ENCODE measurements at places on chromosomes 16 and 17.

GRCh38 chr17:74194682-74195081 lies 8.8 kb upstream of the RPL38 start:
- no peak for DNase-seq

DNA sequence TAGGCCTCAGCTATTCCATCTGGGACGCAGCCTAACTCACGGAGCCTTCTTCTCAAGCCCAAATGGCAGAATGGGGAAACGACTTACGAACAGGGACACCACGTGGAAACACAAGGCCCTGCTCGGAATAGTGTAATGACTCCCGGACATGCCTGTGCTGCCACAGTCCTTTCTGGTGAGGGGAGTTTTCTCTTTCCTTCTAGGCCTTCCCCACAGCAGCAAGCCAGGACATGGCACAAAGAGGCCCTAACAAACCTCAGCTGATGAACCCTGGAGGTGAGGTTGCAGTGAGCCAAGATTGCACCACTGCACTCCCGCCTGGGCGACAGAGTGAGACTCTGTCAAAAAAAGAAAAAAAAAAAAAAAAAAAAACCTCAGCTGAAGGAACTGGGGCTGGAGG lies 15.3 kb downstream of the ZBTB4 start:
- DNase-seq = no peak

DNA sequence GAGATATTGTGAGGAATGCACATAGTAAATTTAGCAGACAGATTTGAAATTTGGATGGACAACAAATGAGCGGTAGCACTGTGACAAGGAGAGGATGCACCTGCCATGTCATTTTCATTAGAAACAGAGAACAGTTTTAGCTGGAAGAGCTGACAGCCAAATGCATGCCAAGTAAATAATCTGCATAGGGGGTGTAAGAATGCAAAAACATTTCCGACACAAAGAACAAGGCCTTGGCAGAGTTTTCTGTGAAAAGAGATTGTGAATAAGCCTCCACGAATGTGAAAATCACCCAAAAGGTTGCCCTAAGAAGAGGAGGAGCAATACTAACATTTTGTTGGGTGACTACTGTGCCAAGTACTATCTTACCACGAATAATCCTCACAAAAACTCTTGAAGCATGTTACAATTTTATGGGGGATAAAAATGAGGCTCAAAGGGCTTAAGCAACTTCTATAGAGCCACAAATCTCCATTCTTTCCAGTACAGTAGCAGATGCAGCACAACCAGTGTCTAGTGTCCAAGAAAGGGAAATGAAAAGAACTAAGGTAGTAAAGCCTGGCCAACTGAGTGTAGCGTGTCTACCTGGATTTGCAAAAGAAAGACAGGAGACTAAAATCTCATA lies 28.3 kb downstream of the TMEM100 start:
- DNase-seq = no peak

GRCh38 chr17:73311781-73312641 lies at the start of gene CDC42EP4:
Gene CDC42EP4, minus strand, starts transcription at chr17:73312001. Its CDS starts 25,501 bp downstream, at chr17:73286500.
- no peak for DNase-seq

- DNase-seq = no peak
Measured at GRCh38 chr16:16191493-16192167, 31.7 kb downstream of the ABCC6 start.

DNA sequence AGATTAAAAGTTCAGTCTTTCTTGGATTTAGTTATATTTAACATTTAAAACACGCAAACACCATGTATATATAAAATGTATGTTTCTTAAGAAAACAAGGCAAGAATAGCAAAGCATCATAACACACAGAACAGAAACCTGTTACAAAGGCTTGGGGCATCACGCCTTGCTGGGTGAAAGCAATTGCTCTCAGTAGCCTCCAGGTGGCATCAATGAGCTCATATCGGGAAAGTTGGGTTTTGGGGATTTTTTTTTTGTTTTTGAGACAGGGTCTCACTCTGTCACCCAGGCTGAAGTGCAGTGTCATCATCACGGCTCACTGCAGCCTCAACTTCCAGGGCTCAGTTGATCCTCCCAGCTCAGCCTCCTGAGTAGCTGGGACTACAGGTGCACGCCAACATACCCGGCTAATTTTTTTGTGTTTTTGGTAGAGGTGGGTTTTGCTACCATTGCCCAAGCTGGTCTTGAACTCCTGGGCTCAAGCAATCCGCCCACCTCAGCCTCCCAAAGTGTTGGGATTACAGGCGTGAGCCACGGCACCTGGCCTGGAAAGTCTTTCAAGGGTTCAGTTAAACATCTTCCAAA lies 56.9 kb downstream of the CYB5D2 start:
- no peak for DNase-seq

DNA sequence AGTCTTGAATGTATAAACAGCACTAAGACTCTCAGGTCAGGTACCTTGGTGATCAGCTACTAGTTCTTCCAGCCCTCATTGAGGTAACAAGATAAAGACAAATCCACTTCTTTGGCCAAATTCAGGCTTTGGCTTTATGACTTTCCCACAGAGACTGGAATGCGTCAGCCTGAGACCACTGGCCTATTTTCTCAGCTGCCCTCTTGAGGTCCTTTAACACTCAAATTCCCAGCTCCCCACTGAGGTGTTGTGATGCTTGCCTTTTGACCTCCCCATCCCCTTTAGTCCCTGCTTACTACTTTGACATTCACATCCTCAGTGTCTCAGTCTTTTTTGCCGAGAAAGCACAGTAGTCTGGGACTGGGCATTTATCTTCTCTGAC lies 10.6 kb downstream of the TNFAIP1 start:
- DNase-seq = no peak

DNA sequence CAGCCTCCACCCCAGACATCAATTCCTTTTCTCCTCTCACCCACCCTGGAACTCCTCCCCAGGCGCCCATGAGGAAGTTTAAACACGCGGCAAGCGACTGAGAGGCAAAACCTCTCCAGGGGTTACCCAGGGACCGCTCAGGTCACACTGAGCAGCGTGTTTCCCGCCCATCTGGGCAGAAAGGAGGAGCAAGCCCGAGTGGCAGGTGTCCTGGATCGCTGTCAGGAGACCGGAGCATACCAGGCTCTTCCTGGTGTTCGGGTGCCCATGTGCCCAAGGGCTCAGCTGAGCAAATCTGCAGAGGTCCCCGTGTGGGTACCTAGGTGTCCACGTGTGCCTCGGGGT lies 491 bp downstream of the SLC25A19 start:
- DNase-seq = no peak

- no peak for DNase-seq
Measured at GRCh38 chr16:83345846-83346640, 461.7 kb upstream of the HSBP1 start.

DNA sequence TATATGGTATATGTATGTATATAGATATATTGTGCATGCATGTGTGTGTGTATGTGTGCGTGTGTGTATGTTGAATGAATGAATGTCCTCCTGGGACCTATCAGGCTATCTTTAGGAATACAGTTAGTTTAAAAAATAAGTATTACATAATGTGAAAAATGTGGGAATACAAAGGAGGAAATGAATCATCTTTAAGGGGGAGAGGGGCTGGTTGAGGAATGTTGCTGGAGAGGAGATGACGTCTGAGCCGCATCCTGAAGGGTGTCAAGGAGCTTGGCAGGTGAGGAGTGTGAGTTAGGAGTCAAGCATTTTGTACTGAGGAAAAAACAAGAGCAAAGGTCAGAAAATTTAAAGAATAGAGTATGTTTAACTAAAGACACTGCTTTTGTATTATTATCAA lies 62.4 kb upstream of the NLK start:
- no peak for DNase-seq

GRCh38 chr16:80104401-80104800 lies 436.4 kb upstream of the DYNLRB2 start:
- no peak for DNase-seq

DNA sequence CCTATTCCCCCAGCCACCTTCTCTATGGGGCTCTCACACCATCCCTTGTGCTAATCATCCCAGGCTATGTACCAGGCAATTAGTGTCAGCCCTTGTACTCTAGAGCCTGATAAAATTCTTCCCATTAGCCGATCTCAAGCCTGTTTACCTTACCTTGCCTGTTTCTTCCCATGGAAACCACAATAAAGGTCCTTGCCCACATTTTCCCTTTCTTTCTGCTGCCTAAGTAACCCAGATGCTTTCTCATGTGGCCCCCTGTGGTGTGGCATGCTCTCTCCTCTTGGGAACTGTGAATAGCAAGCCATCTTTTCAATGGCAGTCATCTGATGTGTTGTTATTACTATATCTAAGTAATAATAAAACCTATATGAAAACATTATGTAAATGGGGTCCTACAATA lies 265.8 kb upstream of the ELAC2 start:
- DNase-seq = no peak

DNA sequence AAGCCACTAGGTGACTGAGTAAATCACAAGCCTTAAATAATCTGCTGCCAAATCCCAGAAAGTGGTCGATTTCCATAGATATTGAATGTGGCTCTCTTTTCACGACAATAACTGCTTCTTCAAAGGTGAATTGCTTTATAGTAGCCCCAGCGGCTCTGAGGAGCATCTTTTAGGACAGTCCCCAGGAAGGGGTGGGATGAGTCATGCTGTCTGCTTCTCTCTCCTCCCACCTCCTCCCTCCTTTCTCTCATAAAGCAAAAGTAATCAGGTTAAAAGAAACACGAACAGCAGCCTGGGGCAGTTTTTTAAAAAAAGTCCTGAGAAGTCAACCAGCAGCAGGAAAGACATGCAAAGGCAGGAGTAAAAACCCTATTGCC lies 1.8 kb downstream of the KIAA0513 start:
- DNase-seq = peak; percentile 12

- DNase-seq = no peak
Measured at GRCh38 chr17:35618628-35619027, 31.5 kb downstream of the AP2B1 start.

GRCh38 chr17:45397796-45398195 lies 34.9 kb downstream of the ARHGAP27 start:
- DNase-seq = no peak

GRCh38 chr17:4769628-4770027 lies 2.1 kb upstream of the TM4SF5 start:
- no peak for DNase-seq

DNA sequence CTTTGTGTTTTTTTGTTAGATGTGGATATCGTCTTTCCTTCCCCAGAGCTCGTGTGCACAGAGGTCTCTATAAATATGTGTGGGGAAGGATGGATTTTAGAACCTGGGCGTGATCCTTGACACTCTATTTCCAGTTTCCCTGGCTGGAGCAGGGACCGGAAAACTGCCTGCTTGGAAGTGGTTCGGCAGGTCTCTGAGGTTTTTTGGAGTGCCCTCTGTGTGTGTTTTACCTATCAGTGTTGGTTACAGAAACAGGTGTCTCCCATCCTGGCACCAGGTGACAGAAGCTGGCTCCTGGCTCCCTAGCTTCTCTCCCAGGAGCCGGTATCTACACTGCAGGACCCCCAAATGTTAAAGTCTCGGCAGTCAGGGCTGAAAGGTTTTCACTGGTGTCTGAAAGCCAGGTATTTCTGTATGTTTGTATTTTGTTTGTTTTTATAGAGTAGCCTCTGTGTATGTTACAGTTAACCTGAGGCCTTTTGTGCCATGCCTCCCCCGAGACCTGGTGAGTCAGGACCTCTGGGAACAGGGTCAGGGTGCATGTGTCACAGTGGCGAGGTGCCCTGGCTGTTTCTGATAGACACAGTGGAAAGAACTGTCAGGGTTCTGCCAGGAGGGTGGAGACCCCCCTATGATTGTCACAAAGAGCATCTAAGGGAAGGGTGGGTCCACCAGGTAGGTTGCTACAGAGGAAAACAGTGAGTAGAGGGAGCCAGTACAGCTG lies 31.3 kb downstream of the ZC3H18 start:
- no peak for DNase-seq

DNA sequence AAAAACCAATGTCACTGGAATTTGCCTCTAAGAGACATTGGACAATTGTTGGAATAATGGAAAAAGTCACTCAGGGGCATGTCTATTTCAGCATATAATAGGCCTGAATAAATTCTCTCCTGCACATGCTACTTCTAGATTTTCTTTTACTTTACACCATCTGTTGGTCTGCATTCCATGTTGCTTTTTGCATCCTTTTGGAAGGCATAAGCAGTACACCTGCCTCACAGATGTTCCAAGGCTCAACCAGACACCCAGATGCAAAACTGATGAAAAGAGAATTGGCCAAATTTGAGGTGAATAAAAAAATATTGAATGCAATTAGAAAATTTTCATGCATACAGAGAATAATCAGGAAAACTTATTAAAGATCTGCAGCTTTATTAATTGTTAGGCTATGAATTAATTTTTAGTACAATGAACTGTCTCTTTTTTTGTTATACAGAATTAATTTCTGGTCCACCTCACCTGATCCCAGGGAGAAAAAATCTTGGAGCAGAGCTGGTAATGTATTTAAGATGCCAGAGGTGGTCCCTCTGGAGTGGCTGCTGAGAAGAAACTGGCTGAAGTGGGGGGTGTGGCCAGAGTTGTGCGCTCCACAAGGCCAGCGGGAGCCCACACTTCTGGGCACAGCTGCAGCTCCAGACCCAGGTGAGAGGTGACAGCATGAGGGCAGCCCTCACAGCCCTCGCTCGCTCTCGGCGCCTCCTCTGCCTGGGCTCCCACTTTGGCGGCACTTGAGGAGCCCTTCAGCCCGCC lies 778.6 kb downstream of the CDH11 start:
- no peak for DNase-seq

DNA sequence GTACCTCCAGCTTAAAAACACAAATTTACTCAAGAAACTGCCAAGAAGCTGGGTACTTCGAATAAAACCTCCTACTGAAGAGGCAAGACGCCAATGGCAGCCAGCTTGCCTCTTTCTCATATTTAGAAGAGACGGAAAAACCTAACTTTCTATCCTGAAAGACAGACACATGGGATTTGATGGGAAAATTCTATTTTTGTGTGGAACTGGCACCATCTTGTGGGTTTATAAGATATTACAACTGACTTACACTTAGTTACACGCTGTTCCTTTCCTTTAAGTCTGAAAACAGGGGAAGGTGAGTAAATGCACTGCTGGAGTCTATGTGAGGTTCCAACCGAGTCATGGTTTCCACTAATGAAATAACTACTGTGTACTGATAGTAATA lies 10.3 kb downstream of the ZNF18 start:
- no peak for DNase-seq

DNA sequence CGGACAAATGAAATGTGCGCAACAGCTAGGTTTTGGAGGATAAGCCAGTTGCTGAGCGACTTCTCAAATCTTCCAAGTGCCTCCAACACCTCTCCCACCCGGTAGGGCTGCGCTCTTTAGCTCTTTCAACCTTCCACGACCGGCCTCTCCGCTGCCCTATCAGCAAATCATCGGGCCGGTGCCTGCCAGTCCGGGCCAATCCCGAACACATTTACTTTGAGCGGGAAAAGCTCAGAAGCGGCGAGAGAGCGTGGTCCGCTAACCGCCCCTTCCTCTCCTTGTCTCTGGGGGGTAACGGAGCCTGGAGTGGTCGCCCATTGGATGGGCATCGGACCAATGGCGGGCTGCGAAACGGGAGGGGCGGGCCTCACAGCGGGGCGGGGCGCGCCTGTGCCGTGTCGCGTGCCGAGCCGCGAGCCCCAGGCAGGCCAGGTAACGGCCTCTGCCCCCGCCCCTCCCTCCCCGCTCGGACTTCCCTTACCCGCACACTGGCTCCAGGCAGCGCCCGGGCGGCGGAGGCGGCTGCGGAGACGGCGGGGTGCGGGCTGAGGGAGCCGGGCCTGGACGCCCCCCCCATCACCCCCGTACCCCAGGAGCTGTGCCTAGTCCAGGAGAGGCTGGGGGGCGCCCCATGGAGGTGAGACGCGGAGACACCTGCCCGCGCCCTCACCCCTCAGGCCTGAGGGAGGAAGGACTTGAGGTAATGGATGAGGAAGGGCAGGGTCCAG lies at the start of gene MEIOC:
MEIOC (plus strand) TSS at position 486 of the 728 bp plus-strand sequence; CDS start at position 632, 146 bp downstream.
- no peak for DNase-seq

Measured in SIG-M5 (cell line).